ENCODE measurements at places on chromosomes 7 and 10.

DNA sequence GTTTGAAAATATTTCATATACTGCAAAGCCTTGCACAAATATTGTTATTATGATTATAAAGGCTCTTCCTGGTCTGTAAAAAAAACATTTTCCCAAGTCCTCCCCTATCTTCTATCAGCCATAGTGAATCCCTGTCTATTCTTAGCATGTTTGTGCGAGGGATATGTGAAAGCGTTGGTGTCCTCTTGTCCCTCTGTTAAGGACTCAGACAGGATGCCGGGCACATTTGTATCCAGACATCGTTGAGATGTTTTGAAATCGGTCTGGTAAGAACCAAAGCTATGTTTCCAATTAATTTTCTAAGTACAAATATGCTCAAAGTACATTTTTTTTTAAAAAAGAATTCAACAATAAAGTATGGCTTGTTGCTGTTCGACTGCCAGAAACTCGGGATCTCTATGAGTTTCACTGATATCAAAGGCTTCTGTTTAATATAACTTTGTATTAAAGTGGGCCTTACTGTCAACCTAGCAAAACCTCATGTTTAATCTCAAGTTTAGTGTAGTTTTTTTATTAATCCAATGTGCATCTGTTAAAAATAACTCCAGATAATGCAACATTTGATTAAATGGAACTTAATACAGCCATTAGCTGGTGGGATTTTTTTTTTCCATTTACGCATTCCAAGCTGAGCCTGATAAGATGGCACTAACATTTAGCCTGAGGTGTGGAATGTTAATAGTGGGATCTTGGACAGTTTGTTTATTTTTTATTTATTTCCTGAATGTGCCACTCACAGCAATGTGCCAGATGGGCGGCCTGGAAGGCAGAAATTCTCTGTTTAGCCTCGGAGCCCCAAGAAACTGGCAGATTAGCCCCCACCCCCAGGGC, 754.3 kb downstream of the LRMDA start:
- no peak for DNase-seq

DNA sequence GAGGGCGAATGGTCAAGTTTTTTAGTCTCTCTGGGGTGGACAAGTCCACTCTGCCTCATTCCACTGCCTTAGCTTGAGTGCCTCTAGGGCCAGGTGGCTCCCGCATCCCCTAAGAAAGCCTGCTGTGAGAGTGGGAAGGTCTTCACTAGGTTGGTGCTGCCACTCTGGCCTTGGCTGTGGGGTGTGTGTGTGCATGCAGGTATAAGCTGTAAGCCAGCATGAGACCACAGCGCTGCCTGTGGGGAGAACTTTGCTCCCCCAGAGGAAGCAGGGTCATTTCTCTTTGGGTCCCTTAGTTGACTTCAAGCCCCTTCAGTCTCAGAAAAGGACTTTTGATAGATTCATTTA, 25.5 kb upstream of the PCBD1 start:
- DNase-seq, result no peak

- no peak for DNase-seq
These were observed 53.9 kb upstream of the CREB5 start for GRCh38 chr7:28358423-28358868.

GRCh38 chr10:12228851-12229250, 32.9 kb downstream of the CDC123 start:
- DNase-seq, result no peak

GRCh38 chr7:22730921-22731654, 4.1 kb downstream of the IL6 start:
- no peak for DNase-seq

GRCh38 chr10:86782701-86783418, 26.4 kb downstream of the BMPR1A start:
- no peak for DNase-seq

DNA sequence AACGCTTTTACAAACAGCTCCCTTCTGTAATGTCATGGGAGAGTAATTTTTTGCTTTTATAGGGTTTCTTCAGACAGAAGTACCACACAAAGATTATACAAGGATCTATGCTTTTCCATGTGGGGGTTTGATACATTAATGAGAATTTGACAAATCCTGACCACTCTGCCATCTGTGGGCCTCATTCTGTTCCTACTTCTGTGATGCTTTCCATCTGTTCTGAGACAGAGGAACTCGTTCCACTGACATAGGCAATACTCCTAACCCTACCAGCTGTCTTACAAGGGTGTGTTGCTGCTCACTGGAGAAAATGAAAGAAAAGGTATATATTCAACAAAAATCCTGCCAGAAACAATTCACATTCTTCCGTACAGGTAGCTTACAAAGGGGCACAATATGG, 59.4 kb upstream of the NAMPT start:
- DNase-seq, result no peak

DNA sequence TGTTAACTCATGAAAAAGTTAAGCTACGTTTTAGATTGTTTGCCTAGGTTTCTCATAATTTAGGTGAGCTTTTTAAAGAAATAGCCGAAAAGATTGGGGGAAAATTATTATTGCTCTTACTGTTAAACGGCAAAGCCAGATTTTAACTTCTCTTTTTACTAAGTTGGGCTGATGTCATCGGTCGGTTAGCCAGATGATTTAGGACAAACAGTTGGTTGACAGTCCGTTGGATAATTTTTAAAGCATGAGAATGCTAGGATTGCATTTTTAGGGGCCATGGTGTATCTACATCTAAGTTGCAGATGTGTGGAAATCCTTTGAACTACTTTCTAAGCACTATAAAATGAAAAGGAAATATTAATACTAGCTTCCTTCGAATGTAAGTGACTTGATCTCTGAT, 280.9 kb upstream of the AKR1E2 start:
- no peak for DNase-seq

GRCh38 chr10:114431414-114432135, 27.3 kb upstream of the AFAP1L2 start:
- DNase-seq, result no peak

GRCh38 chr10:34705563-34705962, 109.5 kb downstream of the PARD3 start:
- DNase-seq, result no peak

DNA sequence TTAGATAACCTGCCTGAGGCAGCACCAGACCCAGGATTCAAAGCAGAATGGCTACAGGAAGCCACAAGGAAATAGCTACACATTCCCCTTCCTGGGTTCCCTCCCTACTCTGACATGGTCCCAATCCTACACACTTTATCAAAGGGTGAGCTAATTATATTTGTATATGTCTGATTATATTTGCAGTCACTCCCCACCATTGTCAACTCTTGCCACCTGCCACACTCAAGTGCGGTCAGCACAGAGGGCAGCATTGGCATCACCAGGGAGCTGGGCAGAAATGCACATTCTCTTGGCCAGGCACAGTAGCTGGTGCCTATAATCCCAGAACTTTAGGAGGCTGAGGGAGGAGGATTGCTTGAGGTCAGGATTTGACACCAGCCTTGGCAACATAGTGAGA, 114.1 kb upstream of the PDLIM1 start:
- no peak for DNase-seq

DNA sequence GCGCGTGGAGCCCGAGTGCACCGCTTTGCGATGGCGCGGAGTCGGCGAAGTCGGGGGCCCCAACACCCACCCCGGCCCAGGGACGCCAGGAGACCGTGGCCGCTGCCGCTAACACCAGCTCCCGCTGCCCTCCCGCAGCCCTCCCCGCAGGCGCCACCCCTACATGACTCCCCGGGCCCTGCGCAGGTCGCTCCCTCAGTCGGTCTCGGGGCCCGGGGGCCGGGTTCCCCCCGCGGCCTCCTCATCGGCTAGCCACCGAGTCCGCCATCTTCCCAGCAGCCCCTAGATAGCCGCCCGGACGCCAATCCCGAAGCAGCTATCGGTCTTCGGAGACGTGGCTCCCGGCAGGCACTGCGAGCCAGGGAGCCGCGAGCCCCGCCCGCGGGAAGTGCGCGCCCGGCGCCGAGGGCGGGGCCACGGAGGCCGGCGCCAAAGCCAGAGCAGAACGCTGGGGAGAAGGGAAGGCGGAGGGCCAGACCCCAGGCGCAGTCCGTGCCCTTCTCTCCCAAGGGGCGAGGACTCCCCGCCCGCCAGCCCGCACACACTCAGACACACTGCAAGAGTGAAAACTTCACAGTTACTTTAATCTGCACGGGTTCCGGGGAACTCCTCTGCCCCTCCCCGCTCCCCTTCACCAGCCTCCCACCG, at the start of gene FASTK:
FASTK (minus strand) TSS at position 288 of the 648 bp plus-strand sequence; CDS start at position 245, 43 bp downstream.
- peak; percentile 92 for DNase-seq

- DNase-seq, result no peak
These were observed 346.5 kb downstream of the TYW1 start for GRCh38 chr7:67343114-67343513.

DNA sequence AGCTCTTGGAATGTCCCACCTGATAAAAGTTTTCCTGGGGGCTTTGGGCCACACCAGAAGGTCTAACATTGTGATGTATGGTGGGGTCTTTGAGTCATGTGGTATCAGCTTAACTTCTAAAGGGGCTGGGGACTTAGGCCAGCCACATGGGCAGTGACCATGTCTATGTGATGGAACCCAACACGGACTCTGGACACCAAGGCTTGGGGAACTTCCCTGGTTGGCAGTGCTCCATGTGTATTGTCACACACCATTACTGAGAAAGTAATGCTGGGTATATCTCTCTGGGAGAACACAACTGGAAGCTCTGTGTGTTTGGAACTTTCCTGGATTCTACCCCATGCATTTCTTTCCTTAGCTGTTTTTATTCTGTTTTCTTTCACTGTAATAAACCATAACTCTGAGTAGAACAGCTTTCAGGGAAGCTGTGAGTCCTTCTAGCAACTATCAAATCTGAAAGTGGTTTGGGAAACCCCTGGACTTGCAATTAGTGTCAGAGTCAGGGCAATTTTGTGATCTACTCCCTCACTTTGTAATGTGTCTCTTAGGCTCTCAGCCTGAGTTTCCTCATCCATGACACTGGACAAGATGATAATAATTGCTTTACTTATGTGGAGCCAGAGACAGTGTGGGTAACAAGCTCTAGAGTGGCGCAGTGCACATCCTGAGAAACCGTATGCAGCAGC, 28.4 kb upstream of the AGK start:
- DNase-seq, result no peak

DNA sequence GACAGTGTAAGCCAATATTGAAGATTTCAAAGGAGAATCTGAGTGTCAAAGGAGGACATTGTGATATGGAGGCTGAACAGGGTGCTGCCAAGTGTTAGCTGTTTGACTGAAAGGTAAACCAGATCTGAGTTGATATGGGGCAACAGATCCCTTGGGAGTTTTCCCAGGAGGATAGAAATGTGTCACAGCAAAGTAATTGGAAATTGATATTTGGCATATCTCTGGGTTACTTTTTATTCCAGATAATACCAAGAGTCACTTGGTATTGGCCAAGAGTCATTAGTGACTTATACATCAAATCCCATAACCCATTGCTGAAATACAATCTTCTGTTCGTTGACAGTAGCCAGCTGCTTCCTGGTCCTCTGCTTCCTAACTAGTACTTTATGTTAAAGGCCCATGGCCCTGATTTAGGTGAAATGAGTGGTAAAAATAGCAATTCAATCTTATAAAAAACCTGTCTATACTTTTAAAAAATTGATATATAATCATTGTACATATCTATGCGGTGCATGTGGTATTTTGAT, 922.9 kb downstream of the LRMDA start:
- no peak for DNase-seq

GRCh38 chr10:3803927-3804741, 19.1 kb upstream of the KLF6 start:
- peak; percentile 79 for DNase-seq

DNA sequence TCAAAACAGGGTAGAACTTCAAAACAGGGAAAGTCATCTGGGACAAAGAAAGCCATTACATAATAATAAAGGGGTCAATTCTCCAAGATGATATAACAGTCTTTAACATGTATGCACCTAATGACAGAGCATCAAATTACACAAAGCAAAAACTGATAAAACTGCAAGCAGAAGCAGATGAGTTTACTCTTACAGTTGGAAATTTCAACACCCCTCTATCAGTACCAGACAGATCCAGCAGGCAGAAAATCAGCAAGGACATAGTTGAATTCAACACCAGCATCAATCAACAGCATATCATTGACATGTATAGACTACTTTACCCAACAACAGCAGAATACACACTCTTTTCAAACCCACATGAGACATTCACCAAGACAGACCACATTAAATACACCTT, 233.0 kb upstream of the NEBL start:
- no peak for DNase-seq

GRCh38 chr10:21065621-21066248, 168.6 kb upstream of the NEBL start:
- no peak for DNase-seq

DNA sequence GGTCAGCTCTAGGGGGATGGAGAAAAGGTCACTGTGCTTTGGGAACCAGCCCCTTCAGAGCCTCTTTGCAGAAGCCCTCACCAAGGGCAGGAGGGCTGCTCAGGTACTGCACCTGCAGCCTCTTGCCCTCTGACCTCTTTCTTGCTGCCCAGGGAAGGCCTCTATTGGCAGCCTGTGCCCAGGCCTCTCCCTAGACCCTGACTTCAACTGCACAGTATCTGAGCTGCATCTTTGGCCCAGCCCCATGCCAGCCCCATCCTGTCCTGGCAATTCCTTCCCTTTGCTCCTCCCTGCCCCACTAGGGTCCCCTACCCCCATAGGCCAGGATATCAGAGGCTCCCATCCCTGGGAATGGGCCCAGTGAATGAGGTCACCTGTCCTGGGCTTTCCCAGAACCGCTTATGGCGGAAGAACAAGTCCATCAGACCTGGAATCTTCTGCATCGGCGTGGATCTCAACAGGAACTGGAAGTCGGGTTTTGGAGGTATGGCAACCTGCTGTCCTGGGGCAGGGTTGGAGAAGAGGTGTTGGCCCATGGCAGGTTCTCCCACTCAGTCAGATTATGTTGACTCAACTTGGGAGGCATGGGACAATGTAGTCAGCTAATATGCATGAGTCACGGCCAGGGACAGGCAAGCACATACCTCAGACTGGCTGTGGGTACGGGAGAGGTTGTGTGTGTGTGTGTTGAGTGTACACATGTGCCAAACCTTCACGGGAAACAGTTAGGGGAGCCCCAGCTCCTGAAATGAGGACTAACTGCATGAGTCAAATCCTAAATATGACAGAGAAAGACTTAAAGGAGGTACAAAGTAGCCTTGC, 17.1 kb upstream of the CPA1 start:
- peak; percentile 77 for DNase-seq

GRCh38 chr7:105911961-105912575, 35.7 kb upstream of the ATXN7L1 start:
- DNase-seq, result no peak

- no peak for DNase-seq
These were observed 181.3 kb downstream of the IMMP2L start for GRCh38 chr7:111380945-111381344.

DNA sequence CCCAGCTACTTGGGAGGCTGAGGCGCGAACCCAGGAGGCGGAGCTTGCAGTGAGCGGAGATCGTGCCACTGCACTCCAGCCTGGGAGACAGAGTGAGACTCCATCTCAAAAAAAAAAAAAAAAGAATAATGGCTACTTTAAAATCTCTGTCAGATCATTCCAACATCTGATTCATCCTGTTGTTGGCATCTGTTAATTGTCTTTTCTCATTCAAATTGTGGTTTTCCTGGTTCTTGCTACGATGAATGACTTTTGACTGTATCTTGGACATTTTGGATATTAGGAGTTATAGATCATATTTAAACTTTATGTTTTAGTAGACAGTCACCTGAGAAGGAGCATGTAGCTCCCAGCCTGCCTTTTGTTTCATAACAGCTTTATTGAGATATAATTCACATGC, 8.5 kb downstream of the TPST1 start:
- no peak for DNase-seq

All from activated CD8-positive, alpha-beta memory T cell treated with anti-CD3 and anti-CD28 coated beads, Interleukin-2, amount 50 U/mL, for 48 hours (primary cell).